ENCODE measurements at places on chromosomes 5 and 9.

GRCh38 chr9:97491216-97491999, 10.1 kb upstream of the TMOD1 start:
- no peak for DNase-seq

DNA sequence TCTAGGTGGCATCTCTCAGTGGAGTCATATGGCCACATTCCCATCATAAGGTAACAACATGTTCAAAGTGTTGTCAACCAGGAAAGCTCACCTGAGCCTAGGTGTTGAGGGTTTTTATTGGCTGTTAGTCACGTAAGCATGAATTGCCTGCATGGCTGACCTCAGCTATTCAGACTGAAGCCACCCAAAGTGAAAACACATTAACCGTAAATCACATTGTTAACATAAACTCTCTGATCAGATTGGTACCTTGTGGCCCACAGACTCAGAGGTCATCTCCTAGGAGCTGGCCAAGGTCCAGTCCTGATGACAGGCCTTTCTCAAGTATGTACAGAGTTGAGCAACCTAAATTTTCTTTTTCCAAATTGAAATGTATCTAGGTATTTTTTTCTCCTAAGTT, 26.7 kb downstream of the SRFBP1 start:
- DNase-seq = no peak

GRCh38 chr5:643811-644271, 31.7 kb downstream of the CEP72 start:
- no peak for DNase-seq

GRCh38 chr9:112971415-112971814, 40.6 kb downstream of the ZNF883 start:
- no peak for DNase-seq

GRCh38 chr9:130765137-130766020, 69.7 kb upstream of the ABL1 start:
- DNase-seq = no peak

DNA sequence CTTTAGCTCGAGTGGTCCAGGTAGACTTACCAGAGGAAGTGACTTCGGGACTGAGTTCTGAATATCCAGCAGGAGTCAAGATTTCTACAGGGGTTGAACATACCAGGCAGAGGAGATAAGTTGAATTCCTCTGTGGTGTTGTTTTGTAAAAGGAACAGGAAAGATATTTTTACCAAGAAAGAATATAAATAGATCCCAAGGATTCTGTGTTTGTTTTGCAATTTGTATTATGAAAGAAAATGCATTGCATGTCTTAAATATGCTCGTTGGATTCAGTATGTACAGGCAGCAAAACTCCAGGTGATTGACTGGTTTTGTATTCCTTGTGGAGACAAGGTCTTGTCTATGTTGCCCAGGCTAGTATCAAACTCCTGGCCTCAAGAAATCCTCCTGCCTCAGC, 197.8 kb downstream of the FRMD3 start:
- DNase-seq = no peak

DNA sequence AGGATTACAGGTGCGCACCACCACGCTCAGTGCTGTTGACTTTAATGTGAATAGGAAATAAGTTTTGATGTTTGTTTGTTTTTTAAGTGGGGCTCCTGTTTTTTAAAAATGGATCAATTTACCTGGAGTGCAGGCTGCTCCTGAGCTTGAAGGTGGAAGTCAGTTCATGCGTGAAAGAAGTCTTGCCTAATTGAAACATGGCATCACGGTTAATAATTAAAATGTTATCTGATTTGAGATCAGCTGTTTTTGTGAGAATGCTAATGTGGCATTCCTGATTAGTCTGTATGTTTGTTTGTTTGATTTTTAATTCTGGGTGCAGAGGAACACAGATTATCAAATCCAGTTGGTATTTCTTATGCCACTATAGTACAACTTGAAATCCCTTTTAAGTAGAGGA, 6.5 kb downstream of the SFXN1 start:
- no peak for DNase-seq

DNA sequence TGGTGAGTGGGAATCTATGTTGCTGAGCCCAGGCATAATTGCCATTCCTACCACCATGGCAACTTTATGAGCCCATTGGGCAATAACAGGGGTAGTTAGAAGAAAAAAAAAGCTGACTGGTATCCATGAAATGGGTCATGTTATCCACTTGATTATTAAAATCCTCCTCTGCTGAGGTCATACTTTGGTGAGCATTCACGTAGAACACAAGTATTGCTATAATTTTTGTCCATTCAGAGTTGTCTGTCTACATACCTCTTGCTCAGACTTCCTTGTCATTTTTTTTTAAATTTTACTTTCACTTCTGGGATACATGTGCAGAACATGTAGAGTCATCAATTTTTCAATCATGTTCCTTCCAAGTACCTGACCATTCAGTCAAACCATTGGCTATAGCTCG, 780.8 kb upstream of the ARRDC3 start:
- DNase-seq = no peak

GRCh38 chr9:4755026-4755609, 14.1 kb upstream of the AK3 start:
- DNase-seq = no peak

GRCh38 chr9:123421801-123422455, 65.9 kb downstream of the CRB2 start:
- DNase-seq = no peak

- DNase-seq = no peak
Observed at GRCh38 chr5:172110260-172110815, 77.7 kb downstream of the STK10 start.

Measured in CD4-positive, alpha-beta T cell treated with Interleukin-6 for 4 hours (primary cell).